CD4-positive, alpha-beta T cell (primary cell): ENCODE measurements at places on chromosomes 12 and 14.

GRCh38 chr12:45303945-45304344, 88.0 kb downstream of the ANO6 start:
- no peak for DNase-seq

DNA sequence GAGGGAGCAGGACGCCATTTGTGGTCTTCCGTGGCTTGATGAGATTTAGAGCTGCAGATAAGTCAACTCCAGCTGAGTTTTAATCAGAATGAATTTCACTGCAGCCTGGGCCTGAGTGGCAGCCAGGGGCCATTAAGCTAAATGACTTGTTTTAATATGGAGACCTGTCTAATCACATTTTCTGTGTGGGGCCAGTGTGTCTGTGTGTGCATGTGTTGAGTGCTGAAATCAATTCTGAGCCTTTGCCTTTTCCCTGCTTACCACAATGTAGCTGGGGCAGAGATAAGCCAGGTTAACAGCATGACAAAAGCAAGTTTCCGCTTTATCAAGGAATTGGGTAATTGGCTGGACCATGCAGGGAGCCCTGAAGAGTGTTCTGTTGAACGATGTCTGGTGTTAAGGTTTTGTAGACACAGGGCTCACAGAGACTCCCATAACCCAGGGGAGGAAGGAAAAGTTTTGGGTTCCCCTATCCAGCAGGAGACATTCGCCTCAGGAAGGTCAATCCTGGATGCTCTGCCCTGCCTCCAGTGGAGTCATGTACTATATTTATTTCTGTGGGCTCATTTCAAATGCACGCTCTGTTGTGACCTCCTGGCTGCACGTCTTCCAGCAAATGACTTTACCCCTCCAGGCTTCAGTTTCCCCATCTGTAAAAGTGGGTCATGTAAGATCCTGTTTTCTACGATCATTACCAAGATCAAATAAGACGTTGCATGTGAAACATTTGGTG, 24.2 kb downstream of the RPH3A start:
- no peak for DNase-seq

DNA sequence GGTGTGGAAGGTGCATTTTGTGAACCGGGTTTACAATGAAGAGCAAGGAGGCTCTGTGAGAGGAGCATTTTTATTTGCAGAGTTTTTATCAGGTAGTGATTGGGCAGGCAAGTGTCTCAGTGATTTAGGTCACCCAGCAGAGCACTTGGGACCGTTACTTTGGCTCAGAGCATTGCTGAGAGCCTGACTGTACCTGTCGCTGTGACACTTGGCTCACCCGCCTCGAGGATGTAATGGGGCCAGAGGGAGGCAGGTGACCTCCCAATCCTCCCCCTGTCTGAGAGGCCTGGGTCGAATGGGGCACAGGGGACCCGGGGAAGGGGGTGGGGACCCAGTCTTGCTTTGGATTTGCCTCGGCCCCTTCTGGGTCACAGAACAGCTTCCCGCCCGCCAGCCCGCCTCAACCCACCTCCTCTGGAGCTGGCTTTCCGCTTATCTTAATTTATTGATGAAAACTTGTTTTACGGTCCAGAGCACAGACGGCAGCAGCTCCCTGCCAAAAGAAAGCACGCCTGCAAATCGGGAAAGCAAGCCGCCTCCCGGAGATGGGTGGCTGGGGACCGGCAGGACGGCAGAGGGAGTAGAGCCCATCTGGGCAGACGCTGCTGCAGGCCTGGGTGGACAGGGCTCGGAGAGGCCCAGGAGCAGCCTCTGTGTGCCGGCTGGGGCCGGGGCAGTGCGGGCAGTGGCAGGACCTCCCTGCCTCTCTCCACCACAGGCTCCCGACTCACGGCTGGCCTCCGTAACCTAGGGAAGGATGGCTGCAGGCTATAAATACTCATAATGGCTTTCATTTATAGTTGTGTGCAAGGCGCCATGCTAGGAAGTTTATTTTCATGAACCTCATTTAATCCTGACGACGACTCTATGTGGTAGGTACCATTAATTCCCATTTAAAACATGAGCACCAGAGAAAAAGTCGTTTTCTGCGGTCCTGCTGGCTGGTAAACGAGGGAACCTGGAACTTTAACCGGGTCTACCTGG, 187.1 kb downstream of the TSPAN9 start:
- DNase-seq: no peak

DNA sequence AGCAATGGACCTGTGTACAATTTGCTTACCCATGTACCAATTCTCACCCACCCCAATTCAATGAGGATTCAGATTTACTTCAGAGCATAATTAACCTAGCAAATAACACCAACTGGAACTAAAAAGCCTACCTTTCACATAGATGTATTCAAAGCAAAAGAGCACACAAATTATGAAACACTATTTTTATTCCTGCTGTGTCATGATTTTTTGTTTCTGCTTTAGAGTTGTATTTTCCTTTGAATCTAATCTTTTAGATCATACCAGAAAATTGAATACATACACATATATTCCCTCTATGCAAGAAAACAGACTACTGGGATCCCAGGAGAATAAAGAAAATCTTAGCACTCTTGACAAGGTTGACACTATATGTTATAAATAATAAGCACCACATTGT, 5.9 kb downstream of the KICS2 start:
- DNase-seq: no peak

DNA sequence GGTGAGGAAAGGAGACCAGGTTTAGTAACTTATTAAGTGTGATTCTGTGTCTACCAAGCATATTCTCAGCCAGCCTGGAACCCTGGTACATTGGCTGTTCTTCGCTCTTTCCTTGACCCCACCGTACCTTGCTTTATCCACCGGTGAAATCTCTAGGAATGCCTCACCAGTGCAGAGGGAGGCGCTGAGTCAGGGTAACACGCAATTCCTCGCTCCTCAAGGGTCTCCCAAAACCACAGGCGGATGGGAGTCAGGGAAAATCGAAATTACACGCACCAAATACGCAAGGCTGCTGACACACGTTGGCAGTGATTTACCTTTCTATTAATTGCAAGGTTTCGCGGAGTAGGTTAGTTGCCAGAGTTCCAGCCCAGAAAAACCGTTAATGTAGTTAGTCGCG, 845 bp downstream of the L3HYPDH start:
- DNase-seq: no peak

GRCh38 chr12:95977764-95978305, 18.3 kb downstream of the HAL start:
- DNase-seq: no peak

GRCh38 chr14:58216544-58216943, 16.6 kb downstream of the ACTR10 start:
- DNase-seq: no peak

- DNase-seq: no peak
These were observed 156.8 kb upstream of the TMTC2 start for GRCh38 chr12:82529954-82530353.
